ENCODE measurements at places on chromosomes 2 and 18.

- no peak for DNase-seq
These were observed 127.2 kb downstream of the FAM161A start for GRCh38 chr2:61726456-61727209.

GRCh38 chr2:163736433-163737189, 803 bp upstream of the FIGN start:
- DNase-seq, result no peak

- no peak for DNase-seq
These were observed 640.2 kb downstream of the STK39 start for GRCh38 chr2:167607211-167607610.

GRCh38 chr18:45777393-45777792, 48.1 kb upstream of the SIGLEC15 start:
- DNase-seq, result no peak

DNA sequence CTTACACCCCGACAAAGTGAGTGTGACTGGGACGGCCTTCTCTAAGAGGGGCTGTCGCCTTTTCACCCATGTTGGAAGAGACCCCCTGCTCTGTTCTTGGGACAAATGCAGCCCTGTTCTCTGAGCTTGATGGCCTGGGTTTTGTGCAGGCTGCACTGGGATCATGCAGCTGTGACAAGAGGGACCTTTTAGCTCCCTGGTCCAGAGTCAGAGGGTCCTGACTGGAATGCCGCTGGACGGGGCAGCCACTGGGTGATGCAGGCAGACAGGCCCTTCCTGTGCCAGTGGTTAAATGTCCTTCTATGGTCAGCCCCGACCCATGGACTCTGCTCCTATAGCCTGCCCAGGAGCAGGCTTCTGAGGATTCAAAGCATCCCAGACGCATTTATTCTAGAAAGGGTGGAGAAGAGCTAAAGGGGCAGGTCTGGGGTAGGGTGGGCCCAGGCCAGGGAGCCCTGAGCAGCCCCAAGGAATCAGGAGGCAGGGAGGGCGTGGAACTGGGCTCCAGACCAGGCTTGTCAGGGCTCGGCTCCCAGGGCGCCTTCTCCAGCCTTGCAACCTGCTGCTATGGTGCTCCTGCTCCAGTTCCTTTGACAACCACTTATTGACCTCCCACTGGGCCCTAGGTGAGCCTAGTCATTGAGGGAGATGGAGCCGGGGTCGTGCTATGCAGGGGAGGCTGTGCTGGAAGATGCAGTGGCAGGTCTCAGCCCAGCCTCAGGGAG, 277.9 kb upstream of the HS6ST1 start:
- DNase-seq, result no peak

- no peak for DNase-seq
These were observed 272.5 kb downstream of the GALR1 start for GRCh38 chr18:77522051-77522675.

DNA sequence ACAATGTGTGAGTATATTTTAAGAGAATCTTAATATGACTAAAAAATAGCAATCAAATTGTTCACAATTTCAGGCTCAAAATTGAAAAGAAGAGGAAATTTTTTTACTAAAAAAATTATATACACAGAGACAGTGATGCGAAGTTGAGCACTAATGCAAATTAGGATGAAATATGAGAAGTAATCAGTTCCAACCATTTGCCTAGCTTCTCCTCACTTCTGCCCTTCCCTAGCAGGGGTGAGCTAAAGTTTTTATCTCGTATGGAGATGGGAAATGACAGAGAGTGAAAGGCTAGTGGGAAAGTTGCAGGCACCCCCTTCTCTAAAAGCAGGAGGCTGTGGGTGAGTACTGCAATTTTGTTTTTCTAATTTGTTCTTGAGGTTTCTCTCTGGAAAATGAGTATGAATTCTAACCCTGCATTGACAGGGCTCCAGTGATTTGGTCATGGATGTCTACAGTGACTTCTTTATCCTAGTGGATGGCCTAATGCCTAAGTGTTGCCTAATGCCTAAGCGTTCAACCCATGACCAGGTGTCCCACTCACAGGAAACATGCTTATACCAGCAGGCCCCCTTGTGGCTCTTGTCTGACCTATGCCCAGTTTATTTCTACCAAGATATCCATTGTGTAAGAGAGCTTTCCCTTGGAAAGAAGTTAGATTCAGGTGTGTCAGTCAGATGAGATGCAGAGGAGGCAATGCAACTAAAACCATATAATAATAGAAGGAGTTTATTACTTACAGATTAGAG, 78.0 kb upstream of the HNMT start:
- DNase-seq, result no peak

- DNase-seq, result no peak
These were observed 227.7 kb downstream of the GPD2 start for GRCh38 chr2:156663757-156664409.

DNA sequence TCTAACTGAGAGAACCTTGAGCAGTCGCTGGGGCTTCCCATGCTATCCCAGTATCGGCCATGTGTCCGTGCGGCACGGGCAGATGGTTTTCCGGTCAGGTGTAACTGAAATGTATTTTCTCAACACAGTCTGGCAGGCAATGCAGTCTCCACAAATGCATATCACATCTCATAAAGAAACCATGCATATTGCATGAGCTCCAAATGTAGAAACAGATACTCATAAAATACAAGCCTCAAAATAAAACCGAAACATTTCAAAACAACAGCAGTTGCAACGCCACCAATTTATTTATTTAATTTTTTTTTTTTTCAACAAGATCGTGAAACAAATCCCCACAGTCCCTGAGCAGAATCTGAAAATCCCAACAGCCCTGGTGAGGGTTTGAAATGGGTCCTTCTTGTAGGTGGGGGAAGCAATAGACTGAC, 299.4 kb downstream of the LPIN1 start:
- DNase-seq, result no peak

- DNase-seq, result no peak
These were observed 294.3 kb upstream of the KCNH7 start for GRCh38 chr2:163132850-163133249.

GRCh38 chr2:10880586-10881321, 31.0 kb upstream of the KCNF1 start:
- DNase-seq, result no peak

DNA sequence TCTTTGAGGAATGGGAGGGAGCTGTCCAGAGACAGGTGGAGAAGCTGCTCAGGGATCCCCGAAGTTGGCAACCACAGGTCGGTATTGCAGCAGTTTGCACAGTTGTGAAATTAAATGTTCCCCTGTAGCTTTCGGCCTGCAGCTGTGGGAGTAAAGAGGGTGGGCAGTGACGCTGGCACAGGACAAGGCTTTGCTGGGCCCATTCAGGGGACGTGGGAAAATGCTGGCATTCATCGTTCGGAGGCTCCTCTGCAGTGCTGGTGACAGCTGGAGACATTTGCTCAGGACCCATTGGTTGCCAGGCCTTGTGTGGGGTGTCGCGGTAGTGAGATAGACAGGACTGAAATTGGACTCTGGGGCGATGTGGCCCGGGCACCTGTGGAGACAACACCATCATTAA, 173.7 kb downstream of the MYCN start:
- no peak for DNase-seq

GRCh38 chr2:58851598-58851997, 610.5 kb upstream of the FANCL start:
- DNase-seq, result no peak
